Activated CD8-positive, alpha-beta memory T cell treated with anti-CD3 and anti-CD28 coated beads for 4 hours (primary cell): ENCODE measurements at places on chromosomes 7 and 10.
A peak's percentile ranks its signal among the peaks of the same experiment; 100 is the strongest.

DNA sequence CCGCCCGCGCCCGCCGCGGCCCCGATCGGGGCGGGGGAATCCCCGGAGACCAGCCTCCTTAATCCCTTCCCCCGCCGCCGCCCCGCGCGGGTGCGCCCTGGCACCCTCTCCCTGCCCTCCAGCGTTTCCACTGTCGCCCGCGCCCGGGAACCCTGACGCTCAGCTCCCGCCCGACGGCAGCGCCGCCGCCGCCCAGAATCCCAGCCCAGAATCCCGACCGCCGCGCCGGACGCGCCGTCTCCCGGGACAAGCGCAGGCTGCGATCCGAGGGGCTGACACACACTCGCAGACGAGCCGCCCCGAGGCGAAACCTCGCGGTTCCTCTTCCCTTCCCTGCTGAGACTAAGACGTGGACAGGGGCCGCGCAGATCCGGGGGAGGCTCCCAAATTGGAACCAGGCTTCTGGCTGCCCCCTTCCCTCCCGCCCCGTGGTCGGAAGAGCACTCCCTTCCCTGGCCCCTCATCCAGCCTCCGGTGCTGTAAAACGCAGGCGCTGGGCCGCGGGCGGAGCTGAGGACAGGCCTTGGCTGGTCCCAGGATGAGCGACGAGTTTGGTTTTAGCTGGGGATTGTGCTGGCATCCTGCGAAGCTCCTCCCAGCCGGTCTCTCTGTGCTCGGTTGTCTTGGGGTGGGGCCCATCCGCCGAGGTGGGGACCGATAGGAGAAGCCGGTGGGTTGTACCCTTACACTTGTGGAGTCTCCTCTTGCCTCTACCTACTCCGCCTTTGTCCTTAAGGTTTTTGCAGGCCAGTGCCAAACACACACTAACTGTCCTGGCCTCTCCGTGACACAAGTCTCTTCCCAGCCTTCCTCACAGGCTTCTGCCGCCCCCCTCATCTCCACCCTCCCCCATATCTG lies 1.1 kb downstream of the MARVELD1 start:
- DNase-seq: no peak

- no peak for DNase-seq
Observed at GRCh38 chr7:85201209-85201608, 14.4 kb upstream of the SEMA3D start.

DNA sequence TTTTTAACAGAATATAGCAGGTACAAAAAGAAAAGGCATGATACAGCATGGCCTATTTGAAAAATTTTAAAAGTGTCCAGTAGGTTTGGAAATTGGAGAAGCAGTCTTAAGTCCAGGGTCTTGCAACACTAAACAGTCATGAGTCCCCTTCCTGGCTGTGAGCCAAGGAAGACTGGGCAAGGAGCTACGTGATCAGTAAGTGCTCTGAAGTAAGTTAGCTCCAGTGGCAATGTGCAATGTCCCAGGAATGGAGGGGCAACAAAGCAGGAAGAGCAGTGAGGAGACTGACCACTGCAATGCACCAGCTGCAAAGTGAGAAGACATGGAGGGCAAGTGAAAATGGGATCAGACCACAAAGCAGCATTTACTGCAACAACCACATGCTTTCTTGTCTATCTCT lies 72.9 kb upstream of the GRID1 start:
- no peak for DNase-seq

- DNase-seq: no peak
Observed at GRCh38 chr7:102097601-102098161, 189.0 kb upstream of the SH2B2 start.

DNA sequence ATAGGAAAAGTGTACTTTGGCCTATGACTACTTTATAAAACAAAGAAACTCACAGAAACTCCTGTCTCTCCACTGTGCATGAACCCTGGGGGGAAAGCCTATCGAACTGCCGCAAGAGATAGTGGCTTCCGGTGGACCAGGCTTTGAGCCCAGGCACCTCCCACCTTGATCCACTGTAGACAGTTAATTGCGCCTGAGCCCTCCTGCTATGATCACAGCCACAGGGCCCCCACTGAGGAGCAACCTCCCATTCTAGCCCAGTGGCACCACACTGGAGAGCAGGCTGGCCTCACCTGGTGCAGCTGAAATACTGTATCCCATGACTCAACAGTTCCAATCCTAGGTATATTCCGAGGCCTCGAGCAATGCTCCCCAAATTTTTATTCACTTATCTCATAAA lies 98.8 kb downstream of the COBL start:
- DNase-seq: no peak

- no peak for DNase-seq
Observed at GRCh38 chr10:79136236-79137005, 67.7 kb downstream of the ZMIZ1 start.

DNA sequence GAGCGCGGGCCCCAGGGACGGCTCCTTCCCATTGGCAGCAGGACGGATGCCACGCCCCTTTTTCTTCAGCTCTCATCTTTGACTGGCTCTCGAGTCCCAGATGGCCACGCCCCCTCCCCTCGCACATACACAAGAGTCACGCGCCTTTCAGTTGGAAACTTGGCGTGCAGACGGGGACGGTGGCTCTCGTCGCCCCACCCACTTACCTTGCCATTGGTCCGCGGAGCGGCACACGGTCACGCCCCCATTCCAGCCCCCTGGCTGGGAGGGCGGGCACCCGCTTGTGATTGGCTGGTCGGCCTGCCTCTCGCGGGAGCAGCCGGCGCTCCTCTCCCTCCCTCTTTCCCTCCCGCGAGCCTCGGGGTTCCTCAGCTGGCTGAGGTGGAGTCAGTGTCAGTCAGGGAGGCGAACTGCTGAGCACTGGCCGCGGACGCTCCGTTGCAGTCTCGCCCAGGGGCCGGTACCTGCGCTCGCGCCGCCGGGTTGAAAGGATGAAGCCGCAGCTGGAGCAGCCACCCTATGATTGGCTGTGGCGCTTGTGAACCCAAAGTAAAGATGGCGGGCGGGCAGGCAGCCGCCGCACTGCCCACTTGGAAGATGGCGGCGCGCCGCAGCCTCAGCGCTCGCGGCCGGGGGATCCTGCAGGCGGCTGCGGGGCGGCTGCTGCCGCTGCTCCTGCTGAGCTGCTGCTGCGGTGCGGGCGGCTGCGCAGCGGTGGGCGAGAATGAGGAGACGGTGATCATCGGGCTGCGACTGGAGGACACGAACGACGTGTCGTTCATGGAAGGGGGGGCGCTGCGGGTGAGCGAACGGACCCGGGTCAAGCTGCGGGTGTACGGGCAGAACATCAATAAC lies at the start of gene CNNM2:
TSS of gene CNNM2 (plus strand) at position 333 of the 855 bp plus-strand sequence. CDS start at position 520, 187 bp downstream.
- peak; percentile 100 for DNase-seq

DNA sequence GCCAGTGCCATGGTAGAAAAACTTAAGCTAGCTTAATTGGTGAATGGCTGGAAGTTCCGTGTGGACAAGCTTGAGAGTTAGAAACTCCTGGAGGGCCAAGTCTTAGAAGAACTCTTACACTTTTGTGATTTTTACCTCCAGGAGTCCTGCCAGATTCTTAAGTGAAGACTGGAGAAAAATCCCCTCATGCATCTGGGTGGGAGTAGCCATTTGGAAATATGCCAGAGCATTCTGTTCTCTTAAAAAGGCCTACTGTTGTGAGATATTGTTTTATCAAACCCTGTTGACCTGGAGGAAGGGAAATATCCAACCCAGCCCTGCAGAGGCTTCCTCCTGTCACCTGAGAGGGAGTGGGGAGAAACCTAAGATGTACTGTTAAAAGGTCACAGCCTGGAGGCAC lies 17.6 kb upstream of the MCM10 start:
- no peak for DNase-seq

DNA sequence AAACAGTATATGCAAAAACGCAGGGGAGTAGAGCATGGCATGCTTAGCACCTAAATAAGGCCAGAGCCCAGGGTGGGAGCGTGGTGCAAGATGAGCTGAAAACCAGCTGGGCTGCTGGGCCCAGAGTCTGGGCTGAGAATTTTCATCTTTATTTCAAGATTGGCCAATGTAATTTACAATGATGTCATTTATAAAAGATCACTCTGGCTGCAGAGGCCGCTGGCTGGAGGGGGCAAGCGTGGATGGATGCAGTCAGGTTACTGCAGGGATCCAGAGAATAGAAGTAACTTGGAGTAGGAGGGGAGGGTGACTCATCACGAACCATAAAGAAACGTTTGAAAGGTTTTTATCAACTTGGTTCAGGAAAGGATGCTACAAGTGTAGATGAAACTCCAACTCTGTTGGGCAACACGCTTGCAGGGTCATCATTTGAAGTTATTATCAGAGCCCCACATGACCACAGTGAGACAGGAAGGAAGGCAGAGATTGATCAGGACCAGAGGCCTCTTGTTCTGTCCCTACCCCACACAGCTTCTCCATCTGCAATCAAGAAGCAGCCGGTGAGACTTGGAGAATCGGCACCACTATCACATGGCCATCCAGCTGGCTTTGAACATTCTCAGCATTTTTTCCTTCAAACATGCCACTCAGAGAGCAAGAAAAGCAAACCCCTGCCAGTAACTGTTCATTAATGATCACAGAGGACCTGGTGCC lies 49.2 kb downstream of the ODAD2 start:
- DNase-seq: no peak

DNA sequence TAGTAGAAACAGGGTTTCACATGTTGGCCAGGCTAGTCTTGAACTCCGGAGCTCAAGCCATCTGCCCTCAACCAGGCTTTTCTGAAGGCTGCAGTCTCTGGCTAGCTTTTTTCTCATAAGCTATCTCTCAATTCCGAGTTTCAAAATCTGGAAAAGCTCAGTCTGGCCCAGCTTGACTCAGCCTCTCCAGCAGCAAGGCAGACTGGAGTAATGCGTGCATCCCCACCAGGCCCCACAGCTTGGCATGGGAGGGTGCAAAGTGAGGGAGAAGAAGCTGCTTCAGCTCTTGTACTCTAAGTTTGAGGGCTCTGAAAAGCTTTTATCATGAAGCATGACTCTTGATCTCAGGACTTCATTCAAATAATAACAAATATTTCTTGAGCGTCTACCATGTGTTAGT lies 4.8 kb downstream of the DHTKD1 start:
- DNase-seq: no peak

GRCh38 chr10:71964743-71965515 lies 734 bp downstream of the CHST3 start:
- peak; percentile 26 for DNase-seq

GRCh38 chr7:55087521-55087961 lies 68.7 kb downstream of the EGFR start:
- no peak for DNase-seq

GRCh38 chr10:9091530-9092093 lies 1037.1 kb downstream of the GATA3 start:
- DNase-seq: no peak

GRCh38 chr7:78253850-78254725 lies 455.5 kb downstream of the PHTF2 start:
- DNase-seq: no peak
